Colonic mucosa (tissue), 4 donors: ENCODE measurements at places on chromosomes 4 and X. TPM values are rescaled to one million over a fixed set of nuclear protein-coding genes. Genes with fewer than 3 reads are reported as not detected.

DNA sequence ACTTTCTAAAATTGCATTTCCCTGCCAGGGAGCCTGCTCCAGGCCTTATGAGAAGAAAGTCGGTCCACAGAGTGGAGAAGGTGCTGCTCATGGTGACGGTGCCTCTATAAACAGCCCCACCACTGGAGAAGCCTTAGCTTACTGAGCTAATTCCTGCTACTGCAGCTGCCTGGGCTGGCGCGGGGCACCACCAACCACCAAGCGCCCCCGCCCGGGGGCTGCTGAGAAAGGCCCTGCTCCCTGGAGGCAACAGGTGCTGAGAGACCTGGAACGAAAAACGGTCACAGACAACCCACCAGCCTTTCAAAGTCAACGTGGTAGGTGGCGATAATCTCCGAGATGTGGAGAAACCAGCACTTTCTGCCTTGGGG is 2.9 kb downstream of the HCFC1 start:
- no peaks in the 10 kb centered on the region for H3K36me3 ChIP-seq
- peak overlapping the region; percentile 61 for H3K27ac ChIP-seq
- no peak for DNase-seq
- no peaks in the 10 kb centered on the region for H3K27me3 ChIP-seq

DNA sequence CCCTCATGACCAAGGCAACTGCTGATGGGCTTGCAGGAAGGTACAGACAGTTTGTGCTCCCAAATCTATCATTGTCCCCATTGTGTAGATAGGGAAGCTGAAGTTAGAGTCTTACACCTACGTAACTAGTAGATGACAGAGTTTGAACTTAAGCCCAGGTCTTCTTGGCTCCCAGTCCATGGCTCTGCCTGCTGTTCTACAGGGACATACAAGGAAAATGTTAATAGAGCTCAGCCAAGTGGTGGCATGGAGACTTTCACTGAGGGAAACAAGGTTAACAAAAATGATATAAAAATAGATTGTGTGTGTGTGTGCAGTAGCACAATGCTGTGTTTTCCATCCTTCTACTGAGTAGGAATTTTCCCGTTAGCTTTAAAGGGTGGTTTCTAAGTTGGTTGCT is 936.5 kb downstream of the RPA4 start:
- H3K4me1 ChIP-seq = no peaks in the 10 kb centered on the region
- H3K36me3 ChIP-seq = no peaks in the 10 kb centered on the region

- no peak overlapping the region for H3K27ac ChIP-seq
- H3K27me3 ChIP-seq = no peaks in the 10 kb centered on the region
- H3K36me3 ChIP-seq = no peaks in the 10 kb centered on the region
These were observed 19.5 kb upstream of the SH3D19 start for GRCh38 chr4:151344948-151345347.

GRCh38 chrX:11666952-11667685 is 1.4 kb upstream of the ARHGAP6 start:
- no peak overlapping the region for H3K27ac ChIP-seq
- H3K4me3 ChIP-seq = no peak overlapping the region
- no peaks in the 10 kb centered on the region for H3K4me1 ChIP-seq
- DNase-seq = no peak

GRCh38 chr4:139963708-139964107 is 190.3 kb downstream of the MAML3 start:
- no peaks in the 10 kb centered on the region for H3K27me3 ChIP-seq
- H3K4me3 ChIP-seq = no peak overlapping the region
- no peak overlapping the region for H3K27ac ChIP-seq
- no peaks in the 10 kb centered on the region for H3K36me3 ChIP-seq

DNA sequence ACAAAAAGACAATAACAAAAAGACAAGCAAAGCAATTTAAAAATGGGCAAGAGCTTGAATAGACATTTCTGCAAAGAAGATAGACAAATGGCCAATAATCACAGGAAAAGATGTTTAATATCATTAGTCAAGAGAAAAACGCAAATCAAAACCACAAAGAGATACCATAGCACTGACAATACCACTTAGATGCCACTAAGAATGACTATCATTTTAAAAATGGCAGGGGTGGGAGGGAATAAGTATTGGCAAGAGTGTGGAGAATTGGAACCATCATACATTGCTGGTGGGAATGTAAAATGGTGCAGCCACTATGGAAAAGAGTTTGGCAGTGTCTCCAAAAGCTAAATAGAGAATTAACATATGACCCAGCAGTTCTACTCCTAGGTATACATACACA is 15.1 kb upstream of the EXOC1 start:
- no peaks in the 10 kb centered on the region for H3K27me3 ChIP-seq
- no peak overlapping the region for H3K4me3 ChIP-seq
- H3K36me3 ChIP-seq = no peaks in the 10 kb centered on the region
- H3K27ac ChIP-seq = no peak overlapping the region

DNA sequence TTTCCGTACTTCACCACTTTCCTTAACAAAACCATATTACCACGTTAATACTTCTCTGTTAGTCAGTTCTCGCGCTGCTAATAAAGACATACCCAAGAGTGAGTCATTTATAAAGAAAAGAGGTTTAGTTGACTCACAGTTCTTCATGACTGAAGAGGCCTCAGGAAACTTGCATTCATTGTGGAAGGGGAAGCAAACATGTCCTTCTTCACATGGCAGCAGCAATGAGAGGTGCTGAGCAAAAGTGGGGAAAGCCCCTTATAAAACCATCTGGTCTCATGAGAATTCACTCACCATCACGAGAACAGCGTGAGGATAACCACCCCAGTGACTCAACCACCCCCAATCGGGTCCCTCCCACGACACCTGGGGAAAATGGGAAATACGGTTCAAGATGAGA is 289.8 kb upstream of the CLNK start:
- H3K4me3 ChIP-seq = no peak overlapping the region
- H3K27ac ChIP-seq = no peak overlapping the region
- H3K27me3 ChIP-seq = no peaks in the 10 kb centered on the region
- no peaks in the 10 kb centered on the region for H3K4me1 ChIP-seq
- H3K36me3 ChIP-seq = no peaks in the 10 kb centered on the region
- no peak for DNase-seq

TMPRSS11A gene
- total RNA-seq = not detected

TREX2 gene
- 1.2 TPM for total RNA-seq

COL4A5 gene
- 7.0 TPM for total RNA-seq

PCYT1B gene
- total RNA-seq = 0.30 TPM
